ENCODE measurements at places on chromosomes 12 and 14. TPM values are rescaled to one million over a fixed set of nuclear protein-coding genes. Genes with fewer than 3 reads are reported as not detected.

NDUFA12 gene
- 92.4 TPM for polyA plus RNA-seq

CPNE6 gene
- not detected for polyA plus RNA-seq

RNU7-1 gene
- not detected for polyA plus RNA-seq

OTX2 gene
- not detected for polyA plus RNA-seq

NEUROD4 gene
- not detected for polyA plus RNA-seq

TRIAP1 gene
- polyA plus RNA-seq = 33.5 TPM

MYF5 gene
- polyA plus RNA-seq = 0.12 TPM

AJUBA gene
- 31.3 TPM for polyA plus RNA-seq

CCDC175 gene
- polyA plus RNA-seq = 0.18 TPM

DNA sequence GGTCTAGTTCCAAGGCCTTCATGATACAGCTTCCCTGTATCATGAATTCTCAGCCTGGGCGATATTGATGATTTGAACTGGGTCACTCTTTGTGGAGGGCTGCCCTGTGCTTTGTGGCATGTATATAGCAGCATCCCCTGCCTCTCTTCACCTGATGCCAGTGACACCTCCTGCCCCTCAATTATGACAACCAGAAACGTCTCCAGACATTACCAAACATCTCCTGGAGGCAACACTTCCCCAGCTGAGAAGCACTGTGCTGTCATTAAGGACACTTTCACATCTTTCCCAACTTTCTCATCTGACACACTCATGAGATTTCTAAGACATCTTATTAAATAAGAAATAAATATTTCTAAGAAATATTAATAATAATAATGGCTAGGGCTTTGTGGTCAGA lies 315.3 kb downstream of the BCL11B start:
- no peak for DNase-seq

- no peak for DNase-seq
Observed at GRCh38 chr14:68039593-68039992, 220.0 kb downstream of the RAD51B start.

DNA sequence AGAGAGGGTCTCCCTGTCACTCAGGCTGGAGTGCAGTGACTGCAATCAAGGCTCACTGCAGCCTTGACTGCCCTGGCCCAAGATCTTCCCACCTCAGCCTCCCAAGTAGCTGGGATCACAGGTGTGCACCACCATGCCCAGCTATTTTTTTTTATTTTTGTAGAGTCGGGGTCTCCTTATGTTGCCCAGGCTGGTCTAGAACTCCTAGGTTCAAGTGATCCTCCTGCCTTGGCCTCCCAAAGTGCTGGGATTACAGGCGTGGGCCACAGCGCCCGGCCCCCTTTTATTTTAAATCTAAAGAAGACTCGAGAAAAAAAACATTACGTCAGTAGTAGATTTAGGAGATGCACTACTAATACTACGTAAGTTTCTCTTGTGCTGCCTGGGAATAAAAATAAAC lies 14.3 kb downstream of the FOS start:
- DNase-seq = no peak

DNA sequence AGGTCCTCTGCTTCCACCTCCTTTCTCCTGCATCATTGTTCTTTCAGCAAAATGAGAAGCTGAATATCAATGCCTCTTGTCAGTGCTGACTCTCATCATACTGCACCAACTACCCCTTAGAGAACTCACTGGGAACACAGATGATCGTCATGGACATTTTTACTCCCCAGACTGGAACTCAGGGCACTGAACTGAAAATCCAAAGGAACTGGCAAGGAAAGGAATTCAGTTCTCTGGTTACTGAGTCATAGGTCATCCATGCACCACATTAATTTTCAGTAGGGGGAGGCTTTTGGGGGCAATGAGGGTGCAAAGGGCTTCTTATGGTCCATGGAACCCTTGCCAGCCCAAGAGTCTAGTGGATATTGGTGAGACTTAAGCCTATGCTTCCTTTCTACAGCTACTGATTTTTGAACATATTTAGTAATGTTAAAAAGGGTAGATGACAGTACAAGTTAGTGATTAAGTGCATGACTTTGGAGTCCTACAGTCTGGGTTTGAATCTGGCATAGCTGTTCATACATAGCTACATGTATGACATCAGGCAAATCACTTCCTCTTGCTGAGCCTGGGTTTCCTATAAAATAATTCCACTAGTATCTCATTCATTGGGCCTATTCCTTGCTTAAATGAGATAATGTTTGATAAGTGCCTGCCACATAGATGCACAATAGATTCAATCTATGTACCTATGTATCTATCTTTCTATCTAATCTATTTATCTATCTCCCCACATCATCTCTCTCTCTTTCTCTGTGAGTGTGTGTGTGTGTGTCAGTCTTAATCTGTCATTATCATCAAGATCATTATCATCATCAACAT lies 29.2 kb downstream of the BBS10 start:
- no peak for DNase-seq

DNA sequence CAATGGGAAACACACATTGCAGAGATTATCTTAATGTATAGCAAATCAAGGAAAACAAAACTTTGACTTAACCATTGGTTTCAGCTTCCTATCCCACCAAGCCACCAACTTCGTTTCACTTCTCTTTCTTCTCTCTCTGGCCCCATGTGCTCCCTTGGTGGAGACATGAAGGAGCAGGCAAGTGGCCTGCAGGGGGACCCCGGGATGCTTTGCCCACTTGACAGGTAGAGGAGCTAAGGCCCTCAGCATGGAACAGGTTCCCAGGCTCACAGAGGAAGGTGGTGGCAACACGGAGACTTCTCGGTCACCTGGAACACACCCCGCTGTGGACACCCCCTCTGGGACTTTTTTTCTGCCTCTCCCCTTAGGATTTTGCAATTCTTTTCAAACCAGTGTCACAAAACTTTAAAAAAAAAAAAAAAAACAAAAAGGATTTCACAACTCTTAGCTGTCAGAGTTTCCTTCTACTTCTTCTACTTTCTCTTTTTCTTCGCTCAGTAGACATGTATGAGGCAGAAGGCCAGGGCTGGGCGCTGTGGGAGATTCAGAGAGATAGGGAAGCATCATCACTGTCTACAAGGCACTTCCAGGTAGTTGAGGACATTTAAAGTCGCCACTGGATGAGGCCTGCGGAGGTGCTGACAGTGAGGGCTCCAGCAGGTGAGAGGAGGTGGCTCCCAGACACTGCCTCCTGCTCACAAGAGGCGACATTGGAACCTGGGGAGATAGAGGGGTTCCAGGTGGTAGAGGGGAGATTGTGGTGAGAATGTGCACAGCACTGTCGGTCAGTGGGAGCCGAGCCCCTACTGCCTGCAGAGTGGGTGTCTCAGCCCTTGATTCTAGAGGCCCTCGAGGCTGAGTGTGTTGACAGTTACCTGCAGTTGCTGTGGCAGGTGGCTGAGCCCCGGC lies 119.6 kb downstream of the GCH1 start:
- DNase-seq = no peak

DNA sequence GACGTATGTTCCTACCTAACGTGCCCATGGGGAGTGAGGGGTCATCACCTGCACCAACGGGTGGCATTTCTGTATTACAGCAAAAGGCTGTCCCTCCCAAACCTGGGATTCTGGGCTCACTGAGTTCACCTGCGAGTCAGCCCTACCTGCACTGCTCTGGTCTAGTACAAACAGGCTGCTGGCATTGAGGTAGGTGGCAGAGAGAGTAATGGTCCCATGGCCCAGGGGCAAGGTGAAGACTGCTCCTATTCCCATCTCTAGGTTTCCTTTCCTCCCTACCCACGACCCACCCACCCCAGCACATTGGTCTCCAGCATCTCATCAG lies 421 bp downstream of the SUOX start:
- DNase-seq = no peak

DNA sequence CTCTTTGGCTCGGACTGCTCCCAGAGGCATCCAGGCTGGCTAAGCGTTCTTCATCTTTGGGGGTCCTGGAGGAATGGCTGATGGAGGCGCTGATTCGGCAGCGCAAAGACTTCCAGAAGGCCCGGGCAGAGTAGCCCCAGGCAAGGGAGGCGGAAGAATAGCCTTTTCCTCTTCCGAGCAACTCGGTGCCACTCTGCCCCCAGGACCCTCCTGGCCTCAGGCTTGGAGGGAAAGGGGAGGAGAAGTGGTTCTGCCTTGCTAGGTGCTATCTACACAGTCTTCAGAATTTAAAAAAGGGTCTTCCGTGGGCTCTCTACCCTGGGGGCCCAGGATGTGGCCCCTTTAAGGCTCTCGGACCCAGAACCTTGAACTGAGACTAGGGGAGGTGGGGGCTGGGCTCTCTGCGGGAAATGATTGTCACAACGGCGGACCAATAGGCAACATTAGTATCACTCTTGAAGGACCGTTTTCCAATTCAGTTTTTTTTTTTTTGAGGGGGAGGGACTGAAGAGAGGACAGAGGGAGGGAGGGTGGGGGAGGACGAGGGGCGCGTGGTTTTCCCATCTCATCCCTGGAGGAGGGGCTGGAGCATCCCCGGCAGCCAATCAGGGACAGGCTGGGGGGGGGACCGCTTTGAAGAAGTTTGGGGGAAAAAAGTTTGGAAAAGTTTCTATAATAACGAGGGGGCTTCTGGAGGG lies at the start of gene NFATC4:
Gene NFATC4 (plus strand): TSS at position 671 of the 698 bp plus-strand sequence. CDS start 157 bp downstream, outside the sequence.
- peak; percentile 90 for DNase-seq

GRCh38 chr12:65106948-65107347 lies 14.2 kb downstream of the WIF1 start:
- no peak for DNase-seq

GRCh38 chr12:49055978-49056754 lies 4.4 kb downstream of the KMT2D start:
- no peak for DNase-seq

GRCh38 chr14:21106176-21106497 lies 5.3 kb downstream of the TMEM253 start:
- no peak for DNase-seq

- no peak for DNase-seq
Observed at GRCh38 chr12:113295886-113296556, 38.9 kb downstream of the SLC8B1 start.

DNA sequence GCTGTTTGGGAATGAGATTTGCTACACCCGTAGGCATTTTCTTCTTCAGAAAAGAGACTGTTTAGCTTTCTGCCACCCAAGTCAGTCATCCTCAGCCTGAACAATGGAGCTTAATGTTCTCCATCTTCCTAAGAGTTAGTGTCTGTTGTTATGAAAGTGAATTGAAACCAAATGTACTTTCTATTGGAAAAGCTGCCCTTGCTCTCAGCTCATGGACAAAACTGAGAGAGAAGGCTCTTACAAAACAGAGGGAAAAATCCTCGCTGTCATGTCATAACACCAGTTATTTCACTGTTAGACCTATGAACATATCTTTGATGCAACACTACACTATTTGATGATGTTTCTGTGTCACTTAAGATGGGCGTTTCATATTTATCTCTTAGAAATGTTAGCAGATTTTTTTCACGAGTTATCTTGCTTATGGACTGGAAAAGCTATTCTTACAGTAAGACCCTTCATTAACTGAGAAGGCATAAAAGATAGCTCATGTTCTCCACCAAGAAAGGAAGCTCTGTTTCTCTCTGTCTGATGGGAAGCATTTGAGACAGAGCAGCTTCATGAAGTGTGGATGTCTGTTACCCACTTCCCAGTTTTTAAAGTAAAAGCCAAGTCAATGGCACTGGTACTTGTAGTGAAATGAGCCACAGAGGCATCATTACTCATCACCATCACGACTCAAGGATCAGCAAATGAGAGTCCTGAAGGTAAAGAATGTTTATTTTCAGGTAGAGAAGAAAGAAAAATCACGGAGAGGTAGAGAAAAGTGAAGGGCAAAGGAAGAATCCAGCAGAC lies 483.9 kb downstream of the ZFP36L1 start:
- no peak for DNase-seq

- no peak for DNase-seq
Observed at GRCh38 chr12:122722387-122722786, 5.8 kb upstream of the HCAR3 start.

- DNase-seq = no peak
Observed at GRCh38 chr12:14961466-14962152, at the start of gene ARHGDIB. ARHGDIB (minus strand) TSS chr12:14961601; CDS start chr12:14950712, 10,889 bp downstream.

- no peak for DNase-seq
Observed at GRCh38 chr12:1611803-1612572, 17.0 kb upstream of the WNT5B start.

- DNase-seq = no peak
Observed at GRCh38 chr14:54253195-54253947, 143.4 kb upstream of the CDKN3 start.

DNA sequence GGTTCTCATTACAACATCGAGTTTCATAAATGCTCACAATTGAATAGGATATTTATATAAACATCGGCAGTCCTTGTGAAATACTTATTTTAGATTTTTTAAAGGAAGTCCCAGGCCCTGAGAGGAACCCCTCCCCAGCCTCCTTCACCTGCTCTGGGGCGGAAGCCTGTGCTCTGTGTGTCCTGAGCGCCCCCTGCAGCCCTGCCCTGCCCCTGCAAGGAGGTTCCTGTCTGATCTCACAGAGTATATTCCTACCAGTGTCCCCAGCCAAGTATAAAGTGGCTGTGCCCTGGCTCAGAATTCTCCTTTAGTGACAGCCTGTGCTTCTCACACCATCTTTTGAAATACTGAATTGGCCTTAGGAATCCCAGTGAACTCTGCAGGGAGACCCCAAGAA lies 659.5 kb downstream of the TMEM121 start:
- no peak for DNase-seq

- DNase-seq = no peak
Observed at GRCh38 chr12:104263580-104264358, 39.8 kb upstream of the EID3 start.

GRCh38 chr12:1391722-1392121 lies 202.7 kb downstream of the FBXL14 start:
- DNase-seq = no peak
